ENCODE measurements at places on chromosomes 11 and 22. TPM values are rescaled to one million over a fixed set of nuclear protein-coding genes. Genes with fewer than 3 reads are reported as not detected.

GRCh38 chr22:28443526-28443876 is 236.1 kb downstream of the TTC28 start:
- DNase-seq: no peak

DNA sequence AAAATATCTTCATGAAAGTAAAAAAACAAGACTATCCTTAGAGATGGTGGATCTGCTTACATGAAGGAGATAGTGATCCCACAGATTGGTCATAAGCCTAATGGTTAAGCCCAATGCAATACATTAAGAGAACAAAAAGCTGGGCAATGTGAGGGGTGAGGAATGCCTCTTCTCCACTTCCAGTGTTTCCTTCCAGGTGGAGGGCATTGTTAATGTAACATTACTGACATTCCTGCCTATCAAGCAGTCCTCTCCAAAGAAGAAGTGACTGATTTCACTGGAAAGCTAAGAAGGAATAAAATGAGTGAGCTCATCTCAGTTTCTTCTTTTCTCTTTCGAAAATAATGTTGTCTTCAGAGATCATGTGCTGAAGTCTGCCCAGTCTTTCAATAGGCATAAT is 207.8 kb downstream of the RAB38 start:
- no peak for DNase-seq

DNA sequence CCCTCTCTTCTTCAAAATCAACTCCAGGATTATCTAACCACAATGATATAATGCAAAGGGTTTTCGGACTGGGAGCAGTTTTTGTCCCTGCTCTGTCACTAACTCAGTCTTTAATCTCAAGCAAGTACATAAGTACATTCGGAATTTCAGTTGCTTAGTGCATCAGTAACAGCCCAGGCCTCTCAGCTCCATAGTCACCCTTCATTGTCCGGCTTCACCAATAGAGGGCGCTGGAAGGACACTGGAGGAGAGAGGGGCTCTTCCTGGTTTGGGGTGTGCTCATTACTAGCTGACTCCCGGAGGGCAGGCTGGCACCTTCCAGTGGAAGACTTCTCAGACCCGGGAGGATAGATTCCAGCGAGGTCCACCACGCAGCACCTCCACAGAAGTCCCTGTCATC is 90.4 kb upstream of the PDGFD start:
- DNase-seq: no peak

GRCh38 chr11:3745161-3745560 is 52.2 kb downstream of the NUP98 start:
- no peak for DNase-seq

DNA sequence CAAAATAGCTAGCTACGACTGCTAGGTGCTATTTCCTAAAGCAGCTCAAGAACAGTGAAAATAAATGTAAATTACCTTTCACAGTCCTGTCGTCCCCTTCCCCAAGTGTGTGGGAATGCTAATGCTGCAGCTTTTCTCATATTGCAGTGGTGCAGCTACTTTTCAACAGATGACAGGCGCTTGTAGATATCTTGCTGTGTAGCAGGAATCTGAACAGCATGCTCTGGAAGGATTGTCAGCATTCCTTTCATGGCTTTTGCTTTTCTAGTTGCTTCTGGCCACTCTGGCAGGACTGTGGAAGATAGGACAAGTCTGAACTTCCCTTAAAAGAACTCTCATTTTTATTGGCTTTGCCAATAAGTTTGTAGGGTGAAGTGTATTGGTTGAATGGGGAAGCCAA is 18.8 kb downstream of the FAR1 start:
- no peak for DNase-seq

GRCh38 chr11:46493791-46494190 is 100.0 kb downstream of the AMBRA1 start:
- DNase-seq: no peak

DNA sequence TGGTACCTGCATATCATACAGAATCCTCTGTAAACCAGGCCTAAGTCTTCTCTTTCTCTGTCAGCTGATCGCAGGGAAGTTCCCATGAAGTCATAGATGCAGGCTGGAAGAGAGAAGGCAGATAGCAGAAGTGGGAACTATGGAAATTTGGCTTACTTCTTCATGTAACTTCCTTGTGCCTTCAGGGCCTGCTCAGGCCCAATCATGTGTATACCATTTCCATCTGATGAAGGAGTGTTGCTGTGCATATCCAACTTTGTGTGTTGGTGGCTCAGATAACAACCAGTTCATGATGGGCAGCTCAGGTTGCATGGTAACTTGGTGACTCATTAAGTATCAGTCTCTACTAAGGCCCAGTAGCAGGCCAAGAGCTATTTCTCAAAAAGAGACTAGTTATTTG is 53.1 kb upstream of the CEP295 start:
- no peak for DNase-seq

- no peak for DNase-seq
These were observed at the start of gene LYVE1 for GRCh38 chr11:10568486-10568941. TSS of gene LYVE1 (minus strand) at chr11:10568665. CDS start at chr11:10568532, 133 bp downstream.

DNA sequence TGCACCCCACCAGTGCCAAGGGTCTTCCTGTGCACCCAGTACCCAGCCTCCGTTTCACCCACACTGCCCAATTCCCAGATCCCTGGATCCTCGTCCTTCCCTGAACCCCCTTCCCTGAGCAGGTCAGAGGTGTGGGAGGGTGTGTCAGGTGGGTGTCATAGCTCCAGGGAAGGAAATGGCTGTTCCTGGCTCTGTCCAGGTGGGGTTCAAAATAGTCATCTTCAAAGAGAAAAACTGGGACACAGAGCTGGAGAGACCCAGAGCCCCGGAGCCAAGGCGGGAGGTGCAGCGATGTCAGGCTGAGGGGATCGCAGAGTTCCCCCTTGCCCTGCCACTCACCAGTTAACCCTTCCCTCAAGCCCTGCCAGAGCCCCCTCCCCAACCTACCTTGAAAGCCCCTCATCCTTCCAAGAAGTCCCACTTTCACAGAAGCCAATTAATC is 698 bp downstream of the C1QTNF4 start:
- DNase-seq: no peak

GRCh38 chr11:118838905-118839553 is 44.7 kb upstream of the CXCR5 start:
- DNase-seq: no peak

The SYT7 gene
- total RNA-seq: 2.1 TPM

The CALCA gene
- total RNA-seq: not detected

The NPTXR gene
- total RNA-seq: not detected

The FAM181B gene
- total RNA-seq: not detected
